Stimulated activated CD8-positive, alpha-beta memory T cell treated with anti-CD3 and anti-CD28 coated beads, Interleukin-12 subunit alpha, Interleukin-12 subunit beta, amount 100 ng/mL, for 1 hour (primary cell): ENCODE measurements at places on chromosomes 13 and 19.
A peak's percentile ranks its signal among the peaks of the same experiment; 100 is the strongest.

DNA sequence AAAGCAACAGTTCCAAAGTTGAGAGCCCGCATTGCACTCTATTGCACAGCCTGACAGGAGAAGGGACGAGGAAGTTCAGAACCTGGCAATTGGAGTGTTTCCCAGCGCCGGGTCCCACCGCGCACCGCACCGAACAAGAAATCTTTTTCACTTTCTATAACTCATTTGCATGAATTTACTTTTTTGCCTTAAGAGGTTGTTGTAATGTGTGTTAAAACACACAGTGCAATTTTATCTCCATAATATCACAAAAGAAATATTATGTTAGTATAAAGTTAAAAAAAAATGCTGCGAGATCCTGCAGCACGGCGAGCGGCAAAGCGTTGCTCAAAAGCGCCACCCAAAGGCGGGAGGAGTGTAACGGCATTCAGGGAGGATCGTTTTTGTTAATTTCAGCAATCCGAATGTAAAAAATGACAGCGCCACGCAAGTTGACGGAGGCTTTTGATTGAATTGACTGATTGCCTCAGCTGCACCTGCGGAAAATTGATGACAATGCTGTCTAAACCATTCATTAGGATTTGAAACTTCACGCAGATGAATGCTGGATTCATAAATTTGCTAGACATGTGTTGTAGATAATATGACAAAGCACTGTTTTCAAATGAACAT, 303.6 kb upstream of the ZNF507 start:
- no peak for DNase-seq

- DNase-seq, result no peak
Measured at GRCh38 chr13:51761643-51762350, 42.2 kb downstream of the DHRS12 start.

DNA sequence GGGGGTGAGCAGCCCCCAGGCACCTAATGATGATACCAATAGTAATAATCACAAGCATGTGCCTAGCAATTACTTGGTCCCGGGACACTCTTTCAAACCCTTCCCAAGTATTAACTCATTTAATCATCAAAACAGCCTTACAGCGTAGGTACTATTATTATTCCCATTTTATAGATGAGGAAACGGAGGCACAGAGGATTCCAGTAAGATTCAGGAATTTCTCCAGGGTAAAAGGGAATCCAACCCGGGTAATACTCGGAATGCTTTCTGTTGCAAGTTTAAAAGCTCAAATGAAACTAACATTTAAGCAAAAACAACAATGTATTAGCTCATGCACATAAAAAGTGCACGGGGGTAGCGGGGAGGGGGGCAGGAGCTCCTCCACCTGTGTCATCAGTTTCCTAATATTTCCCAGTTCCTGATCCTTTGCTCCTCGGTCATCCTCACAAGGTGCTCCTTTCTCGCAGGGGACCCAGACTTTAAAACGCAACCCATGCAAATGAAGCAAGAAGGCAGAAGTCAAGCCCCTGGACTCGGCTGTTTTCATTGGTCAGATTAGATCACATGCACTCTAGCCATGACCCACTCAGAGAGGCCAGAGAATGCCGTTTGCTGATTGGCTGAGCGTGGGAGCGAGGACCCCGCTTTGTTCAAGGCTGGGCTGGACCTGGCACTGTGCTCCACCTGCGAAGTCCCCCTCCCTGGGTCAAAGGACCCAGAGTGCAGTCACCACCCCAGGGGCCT, 38.3 kb upstream of the C19orf12 start:
- DNase-seq, result no peak

DNA sequence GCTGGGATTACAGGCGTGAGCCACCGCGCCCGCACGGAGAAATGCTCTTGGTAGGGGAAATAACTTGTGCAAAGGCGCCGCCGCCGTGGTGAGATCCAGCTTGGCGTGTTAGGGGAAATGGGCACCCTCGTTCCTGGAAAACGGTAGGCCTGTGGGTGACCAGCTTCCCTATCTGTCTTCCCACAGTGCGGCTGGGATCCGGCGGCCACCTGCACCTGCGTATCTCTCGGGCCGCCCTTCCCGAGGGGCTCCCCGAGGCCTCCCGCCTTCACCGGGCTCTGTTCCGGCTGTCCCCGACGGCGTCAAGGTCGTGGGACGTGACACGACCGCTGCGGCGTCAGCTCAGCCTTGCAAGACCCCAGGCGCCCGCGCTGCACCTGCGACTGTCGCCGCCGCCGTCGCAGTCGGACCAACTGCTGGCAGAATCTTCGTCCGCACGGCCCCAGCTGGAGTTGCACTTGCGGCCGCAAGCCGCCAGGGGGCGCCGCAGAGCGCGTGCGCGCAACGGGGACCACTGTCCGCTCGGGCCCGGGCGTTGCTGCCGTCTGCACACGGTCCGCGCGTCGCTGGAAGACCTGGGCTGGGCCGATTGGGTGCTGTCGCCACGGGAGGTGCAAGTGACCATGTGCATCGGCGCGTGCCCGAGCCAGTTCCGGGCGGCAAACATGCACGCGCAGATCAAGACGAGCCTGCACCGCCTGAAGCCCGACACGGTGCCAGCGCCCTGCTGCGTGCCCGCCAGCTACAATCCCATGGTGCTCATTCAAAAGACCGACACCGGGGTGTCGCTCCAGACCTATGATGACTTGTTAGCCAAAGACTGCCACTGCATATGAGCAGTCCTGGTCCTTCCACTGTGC, 2.4 kb downstream of the GDF15 start:
- peak; percentile 64 for DNase-seq

DNA sequence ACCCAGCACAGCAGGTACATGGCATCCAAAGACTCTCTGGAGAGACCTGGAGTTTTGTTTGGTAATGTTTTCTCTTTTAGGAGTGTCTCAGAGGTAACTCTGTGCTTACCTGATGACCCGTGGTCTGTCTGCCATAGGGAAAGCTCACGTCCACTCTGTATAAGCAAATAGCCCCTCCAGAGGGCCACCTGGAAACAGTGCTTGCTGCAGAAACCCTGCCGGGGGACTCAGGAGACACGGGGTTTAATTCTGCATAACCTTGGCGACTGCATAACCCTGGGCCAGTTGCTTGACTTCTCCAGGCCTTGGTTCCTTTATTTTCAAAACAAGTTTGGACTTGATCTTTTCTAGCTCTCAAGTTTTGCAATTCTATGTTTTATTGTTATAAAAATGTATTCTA, 187.2 kb upstream of the SOX1 start:
- DNase-seq, result no peak

GRCh38 chr13:101944521-101944920, 457.3 kb downstream of the FGF14 start:
- DNase-seq, result no peak

DNA sequence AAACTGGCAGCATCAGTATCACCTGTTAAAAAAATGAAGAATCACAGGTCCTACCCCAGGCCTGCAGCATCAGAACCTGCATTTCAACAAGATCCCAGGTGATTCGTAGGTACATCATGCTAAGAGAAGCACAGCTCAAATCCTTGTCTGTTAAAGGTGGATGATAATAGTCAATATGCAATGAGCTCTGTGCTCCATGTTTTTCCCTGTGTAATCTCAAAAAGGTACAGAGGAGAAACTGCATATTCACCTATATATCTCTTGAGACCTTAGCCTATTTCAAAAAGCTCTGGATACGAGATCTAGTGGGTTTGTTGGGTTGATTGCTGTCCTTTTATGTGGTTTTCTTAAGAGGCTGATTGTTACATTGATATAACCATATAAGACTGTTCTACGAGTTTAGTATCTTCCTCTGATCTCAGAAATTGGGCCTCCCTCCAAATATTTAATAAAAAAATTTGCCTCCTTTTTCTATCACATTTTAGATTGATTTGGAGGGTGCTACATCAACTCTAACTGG, 148.9 kb downstream of the DCT start:
- no peak for DNase-seq
